RWPE2 (cell line): ENCODE measurements at places on chromosomes 7 and 10.

DNA sequence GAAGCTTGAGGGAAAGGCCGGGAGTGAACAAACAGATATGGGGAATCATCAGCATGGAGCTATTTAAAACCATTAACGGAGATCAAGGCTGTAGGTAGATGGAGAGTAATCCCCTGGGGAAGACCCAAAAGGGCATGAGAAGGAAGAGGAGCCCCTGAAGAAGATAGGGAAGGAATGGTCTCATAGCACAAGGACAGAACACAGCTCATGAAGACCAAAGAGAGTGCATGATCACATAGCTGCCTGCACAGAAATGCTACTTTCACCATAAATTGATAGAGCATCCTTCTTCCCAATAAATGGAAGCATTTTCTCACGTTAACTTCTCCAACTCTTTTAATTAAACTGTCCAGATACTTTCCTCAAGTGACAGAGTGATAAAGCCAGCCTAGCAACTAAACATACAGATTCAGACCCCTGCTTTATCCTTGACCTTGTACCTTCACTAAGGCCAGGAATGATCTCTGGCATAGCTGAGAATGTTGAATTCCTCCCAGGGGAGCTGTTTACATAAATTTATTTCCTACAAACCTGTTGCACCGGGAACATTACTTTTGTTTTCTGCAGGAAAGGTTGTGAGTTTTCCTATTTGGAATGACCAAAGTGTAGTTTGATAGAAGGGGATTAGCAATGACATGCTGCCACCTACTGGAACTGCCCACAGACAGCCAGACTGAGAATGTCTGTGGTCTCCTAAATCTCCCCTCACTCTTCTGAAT lies 110.8 kb upstream of the LRGUK start:
- DNase-seq: no peak
- no peaks in the 10 kb centered on the region for H3K36me3 ChIP-seq
- H3K4me3 ChIP-seq: no peak overlapping the region
- H3K4me1 ChIP-seq: no peaks in the 10 kb centered on the region
- no peaks in the 10 kb centered on the region for H3K27me3 ChIP-seq

DNA sequence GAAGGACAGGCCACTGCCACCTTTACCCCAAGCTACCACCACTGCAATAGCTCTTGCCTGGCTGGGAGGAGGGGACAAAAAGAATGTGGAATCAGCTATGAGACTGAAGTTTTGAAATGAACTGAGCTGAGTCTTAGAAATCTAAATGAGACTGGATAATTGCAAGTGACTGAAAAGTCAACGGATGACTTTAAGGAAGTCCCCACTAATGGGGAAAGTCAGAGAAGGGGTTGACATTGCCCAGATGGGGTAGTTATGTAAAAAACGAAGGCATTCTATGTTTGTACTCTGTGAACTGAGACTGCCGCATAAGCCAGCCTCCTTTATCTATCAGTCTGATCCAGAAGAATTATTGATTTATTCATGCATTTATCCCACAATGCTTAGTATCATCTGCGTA lies 67.2 kb downstream of the RBM20 start:
- DNase-seq: no peak
- no peaks in the 10 kb centered on the region for H3K4me1 ChIP-seq
- no peak overlapping the region for H3K27ac ChIP-seq
- no peaks in the 10 kb centered on the region for H3K27me3 ChIP-seq

DNA sequence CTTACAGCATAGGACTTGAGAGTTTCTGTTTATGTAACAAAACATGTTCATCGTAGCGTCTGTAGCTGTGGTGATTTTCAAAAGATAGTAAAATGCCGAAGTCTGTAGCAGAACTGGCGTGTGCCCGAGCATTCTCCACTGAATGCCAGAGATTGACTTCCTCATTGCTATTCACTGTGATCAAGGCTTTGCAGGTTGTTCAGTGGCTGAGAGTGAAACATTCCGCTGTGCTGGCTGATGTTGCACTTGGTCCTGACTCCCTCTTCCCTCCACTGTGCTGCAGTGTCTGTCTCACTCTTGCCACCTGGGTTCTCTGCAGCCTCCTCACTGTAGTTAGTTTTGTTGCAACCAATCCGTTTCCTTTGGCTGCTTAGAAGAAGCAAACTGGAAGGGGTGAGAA lies 37.6 kb downstream of the FHIP2A start:
- DNase-seq: no peak
- H3K36me3 ChIP-seq: peaks cover 89% of the 10 kb centered on the region
- no peak overlapping the region for H3K27ac ChIP-seq

DNA sequence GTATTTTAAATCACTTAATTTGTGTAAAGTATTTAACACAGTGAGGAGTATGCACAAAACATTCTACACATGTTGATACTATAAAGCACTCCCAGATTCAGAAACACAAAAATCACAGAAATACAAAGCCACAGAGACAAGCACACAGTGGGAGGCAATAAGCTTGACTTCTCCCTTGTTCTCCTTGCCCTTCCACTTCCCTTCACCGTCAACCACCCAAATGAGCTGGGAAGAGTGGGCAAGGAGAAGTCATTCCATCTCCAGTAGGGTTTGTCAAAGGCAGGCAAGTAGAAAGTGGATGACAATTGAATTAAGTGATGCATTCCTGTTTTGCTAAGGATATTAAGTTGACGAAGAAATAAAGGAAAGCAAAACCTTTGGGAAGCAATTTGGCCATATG lies 4.2 kb upstream of the TMEM139 start:
- no peak overlapping the region for H3K27ac ChIP-seq
- H3K27me3 ChIP-seq: no peaks in the 10 kb centered on the region
- no peak overlapping the region for H3K4me3 ChIP-seq
- no peak for DNase-seq

DNA sequence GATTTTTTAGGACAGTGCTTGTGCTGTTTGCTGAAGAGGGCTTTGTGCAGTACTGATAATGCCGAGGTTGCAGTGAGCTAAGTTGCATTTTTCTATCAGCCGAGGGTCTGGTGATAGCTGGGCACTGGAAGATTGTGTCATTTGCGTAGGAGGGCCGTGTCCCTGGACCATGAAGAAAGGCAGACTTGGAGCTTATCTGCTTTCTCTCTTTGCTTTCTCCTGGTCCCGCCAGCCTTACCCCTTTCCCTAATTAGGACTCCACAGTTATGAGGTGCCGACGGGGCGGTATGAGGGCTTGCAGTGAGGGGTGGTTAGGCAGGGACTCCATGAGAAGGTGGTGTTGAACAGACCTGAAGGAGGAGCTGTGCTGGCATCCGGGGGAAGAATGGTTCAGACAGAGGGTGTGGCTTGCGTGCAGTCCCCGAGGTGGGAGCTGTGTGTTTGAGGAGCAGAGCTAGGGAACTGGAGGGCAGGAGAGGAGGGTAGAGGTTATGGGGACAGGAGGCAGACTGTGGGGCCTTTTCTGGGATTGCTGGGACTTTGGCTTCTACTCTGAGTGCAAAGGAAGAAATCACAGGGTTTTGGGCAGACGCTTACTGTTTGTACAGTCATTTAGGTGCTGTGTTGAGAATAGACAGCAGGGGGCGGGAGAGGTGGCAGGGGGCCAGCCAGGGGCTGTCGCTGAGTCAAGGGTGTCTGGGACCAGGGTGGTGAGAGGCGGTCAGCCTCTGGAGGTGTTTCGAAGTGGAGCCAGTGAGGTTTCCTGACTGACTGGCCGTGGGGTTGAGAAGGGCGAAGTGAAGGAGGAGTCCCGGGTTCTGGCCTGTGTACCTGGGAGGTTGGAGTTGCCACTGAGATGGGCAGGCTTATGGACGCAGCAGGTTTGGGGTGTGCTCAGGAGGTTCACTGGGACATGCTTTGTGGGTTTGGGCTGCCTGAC lies 43.4 kb downstream of the PRF1 start:
- no peaks in the 10 kb centered on the region for H3K4me1 ChIP-seq
- DNase-seq: peak; percentile 46
- H3K27ac ChIP-seq: no peak overlapping the region
- H3K27me3 ChIP-seq: no peaks in the 10 kb centered on the region

- no peak for DNase-seq
- H3K4me1 ChIP-seq: no peaks in the 10 kb centered on the region
- no peaks in the 10 kb centered on the region for H3K36me3 ChIP-seq
- H3K27me3 ChIP-seq: no peaks in the 10 kb centered on the region
Measured at GRCh38 chr7:68682910-68683309, 915.4 kb upstream of the AUTS2 start.

- no peak overlapping the region for H3K27ac ChIP-seq
- no peak for DNase-seq
- H3K27me3 ChIP-seq: no peaks in the 10 kb centered on the region
- H3K4me1 ChIP-seq: peaks cover 4% of the 10 kb centered on the region
- H3K4me3 ChIP-seq: no peak overlapping the region
Measured at GRCh38 chr10:369684-370448, 234.6 kb downstream of the ZMYND11 start.

DNA sequence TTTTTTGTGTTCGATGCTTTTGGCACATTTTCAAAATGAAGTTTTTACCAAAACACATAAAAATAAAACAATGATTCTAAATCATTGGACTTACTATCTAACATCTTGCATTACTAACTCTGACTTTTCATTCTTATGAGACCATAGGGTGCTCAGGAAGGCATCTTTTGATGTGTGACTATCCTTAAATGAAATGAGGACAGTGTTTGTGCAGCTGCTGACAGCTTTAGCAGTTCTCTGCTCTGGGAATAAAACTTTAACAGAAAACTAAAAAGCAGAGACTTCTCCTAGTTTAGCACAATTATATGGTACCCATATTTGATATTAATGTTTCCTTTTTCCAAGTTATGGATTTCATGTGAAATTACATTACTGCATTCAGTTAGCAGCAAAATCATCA lies 471.6 kb downstream of the ARL4A start:
- H3K4me1 ChIP-seq: no peaks in the 10 kb centered on the region
- no peak overlapping the region for H3K4me3 ChIP-seq
- H3K27me3 ChIP-seq: no peaks in the 10 kb centered on the region
- no peak for DNase-seq

- no peaks in the 10 kb centered on the region for H3K4me1 ChIP-seq
- H3K4me3 ChIP-seq: no peak overlapping the region
- DNase-seq: no peak
- H3K27ac ChIP-seq: no peak overlapping the region
- no peaks in the 10 kb centered on the region for H3K36me3 ChIP-seq
- no peaks in the 10 kb centered on the region for H3K27me3 ChIP-seq
Measured at GRCh38 chr7:79507131-79507530, 53.7 kb upstream of the MAGI2 start.

DNA sequence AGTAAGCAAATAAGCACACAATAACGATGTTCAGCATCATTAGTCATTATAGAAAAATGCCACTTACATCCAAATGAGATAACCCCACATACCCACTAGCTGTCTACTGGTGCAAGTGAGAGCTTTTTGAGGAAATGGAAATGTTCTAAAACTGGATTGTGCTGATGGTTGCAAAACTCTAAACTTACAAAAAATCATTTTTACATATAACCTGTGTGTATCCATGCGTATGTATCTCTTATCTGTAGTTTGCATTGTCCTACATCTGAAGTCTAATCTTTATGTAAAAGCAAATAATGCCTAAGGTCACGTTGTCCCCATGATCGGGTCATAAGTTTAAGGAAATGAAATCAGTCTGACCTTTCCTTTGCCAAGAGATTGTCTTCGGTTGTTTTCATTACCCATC lies 81.6 kb upstream of the DNAJB6 start:
- no peak overlapping the region for H3K4me3 ChIP-seq
- H3K4me1 ChIP-seq: no peaks in the 10 kb centered on the region
- peaks cover 95% of the 10 kb centered on the region for H3K36me3 ChIP-seq
- no peaks in the 10 kb centered on the region for H3K27me3 ChIP-seq
- no peak overlapping the region for H3K27ac ChIP-seq

DNA sequence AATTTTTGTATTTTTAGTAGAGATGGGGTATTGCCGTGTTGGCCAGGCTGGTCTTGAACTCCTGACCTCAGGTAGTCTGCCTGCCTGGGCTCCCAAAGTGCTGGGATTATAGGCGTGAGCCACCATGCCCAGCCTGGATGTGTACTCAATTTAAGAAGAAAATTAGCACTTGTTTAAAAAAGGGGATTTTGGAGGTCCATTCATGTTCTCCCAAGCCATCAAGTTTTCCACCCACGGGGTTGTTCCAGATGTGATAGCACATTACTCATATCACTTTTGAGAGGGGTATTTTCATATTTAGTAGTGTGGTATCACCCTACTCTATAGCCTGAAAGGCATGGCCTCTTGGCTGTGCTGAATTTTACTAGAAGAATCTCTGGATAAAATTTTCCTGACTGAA lies 10.5 kb upstream of the SLC26A3 start:
- H3K36me3 ChIP-seq: no peaks in the 10 kb centered on the region
- DNase-seq: no peak
- no peak overlapping the region for H3K27ac ChIP-seq
- no peaks in the 10 kb centered on the region for H3K27me3 ChIP-seq
- no peaks in the 10 kb centered on the region for H3K4me1 ChIP-seq
- no peak overlapping the region for H3K4me3 ChIP-seq
